ENCODE measurements at places on chromosomes 3 and 15.

DNA sequence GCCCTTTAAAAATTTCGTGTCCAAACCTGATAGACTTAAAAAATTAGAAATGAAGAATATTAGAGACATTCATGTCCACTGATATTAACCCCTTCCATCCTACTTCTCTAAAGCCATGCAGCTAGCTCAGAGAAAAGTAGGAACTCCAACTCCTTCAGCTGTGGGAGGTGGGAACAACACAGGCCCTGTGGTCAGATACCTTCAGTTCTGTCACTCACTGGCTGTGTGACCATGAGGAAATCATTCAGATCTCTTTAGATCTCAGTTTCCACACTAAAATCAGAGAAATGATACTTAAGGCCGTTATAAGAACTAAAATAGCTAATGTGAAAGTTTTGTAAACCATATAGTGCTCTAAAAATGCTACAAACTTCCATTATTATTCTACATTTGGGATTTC is 209.8 kb downstream of the TNIK start:
- no peak for DNase-seq

DNA sequence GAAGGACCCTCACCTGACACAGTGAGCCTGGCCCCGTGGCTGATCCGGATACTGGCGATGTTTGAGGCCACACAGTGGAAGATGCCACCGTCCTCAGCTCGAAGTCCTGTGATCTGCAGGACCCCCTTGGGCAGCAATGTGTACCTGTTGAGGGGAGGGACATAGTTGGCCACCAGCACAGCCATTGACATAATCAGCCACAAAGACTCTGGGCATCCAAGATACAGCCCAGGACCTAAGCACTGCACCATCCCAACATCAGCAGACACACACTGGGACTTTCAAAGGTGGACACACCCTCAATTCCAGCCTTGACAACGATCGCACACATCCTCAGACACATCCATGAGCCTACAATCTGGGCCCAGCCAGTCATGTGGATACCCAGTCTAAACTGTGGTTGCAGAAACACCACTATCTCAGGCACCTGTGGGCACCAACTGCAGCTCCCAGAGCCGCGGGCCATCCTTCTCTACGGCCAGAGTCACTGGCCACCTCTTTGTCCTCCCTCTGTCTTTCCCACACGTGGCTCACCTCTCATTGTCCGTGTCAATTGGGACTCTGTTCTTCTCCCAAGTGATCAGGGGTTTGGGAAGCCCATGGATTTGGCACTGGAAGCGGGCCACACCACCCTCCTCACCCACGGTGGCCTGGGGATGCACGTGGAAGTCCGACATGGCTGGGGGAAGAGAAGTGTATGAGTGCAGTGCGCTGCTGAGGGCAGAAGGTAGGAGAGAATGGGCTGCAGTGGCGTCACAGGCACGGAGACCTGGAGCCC is 31.0 kb downstream of the RNU5B-1 start:
- no peak for DNase-seq

- no peak for DNase-seq
Measured at GRCh38 chr15:92009162-92009561, 155.7 kb downstream of the SLCO3A1 start.

GRCh38 chr3:182258538-182259177 is 534.6 kb upstream of the ATP11B start:
- peak; percentile 5 for DNase-seq

- no peak for DNase-seq
Measured at GRCh38 chr15:68818769-68819494, 1.8 kb downstream of the ANP32A start.

DNA sequence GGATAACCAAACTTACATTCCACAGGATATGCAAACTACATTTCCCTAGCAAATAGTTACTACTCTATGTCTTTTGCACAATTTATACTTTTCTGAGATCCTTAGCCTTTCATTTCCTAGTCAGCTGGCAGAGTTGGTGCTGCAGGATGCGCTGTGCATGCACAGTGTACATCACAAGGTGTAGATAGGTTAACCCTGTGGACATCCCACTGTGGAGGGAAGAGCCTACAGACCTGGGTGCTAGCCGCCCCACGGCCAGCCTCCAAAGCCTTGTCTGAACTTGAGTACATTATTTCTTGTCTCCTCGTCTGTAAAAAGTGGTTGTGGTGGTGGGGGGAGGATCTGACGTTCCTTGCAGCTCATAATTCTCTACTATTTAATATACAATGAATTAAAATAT is 3.5 kb downstream of the TNFSF10 start:
- DNase-seq: no peak

GRCh38 chr15:65327651-65328393 is 23.3 kb downstream of the RNU5B-1 start:
- DNase-seq: no peak

- DNase-seq: no peak
Measured at GRCh38 chr3:120370463-120370862, 21.3 kb upstream of the LRRC58 start.

DNA sequence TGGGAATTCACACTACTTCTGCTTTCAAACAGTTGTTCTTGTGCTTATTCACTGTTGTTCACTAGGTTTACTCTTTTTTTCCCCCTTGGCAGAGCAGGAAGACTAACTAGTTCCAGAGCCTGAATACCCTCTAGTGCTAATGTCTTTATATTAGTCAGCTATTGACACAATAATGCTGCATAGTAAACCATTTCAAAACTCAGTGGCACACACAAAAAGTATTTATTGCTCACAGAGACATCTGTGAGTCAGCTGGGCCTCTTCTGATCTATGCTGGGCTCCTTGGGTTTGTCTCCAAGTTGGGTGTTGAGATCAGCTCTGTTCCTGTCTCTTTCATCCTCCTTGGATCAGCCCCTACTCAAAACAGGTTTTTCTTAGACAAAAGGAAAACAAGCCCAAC is 51.1 kb downstream of the RSRC1 start:
- DNase-seq: peak; percentile 82

DNA sequence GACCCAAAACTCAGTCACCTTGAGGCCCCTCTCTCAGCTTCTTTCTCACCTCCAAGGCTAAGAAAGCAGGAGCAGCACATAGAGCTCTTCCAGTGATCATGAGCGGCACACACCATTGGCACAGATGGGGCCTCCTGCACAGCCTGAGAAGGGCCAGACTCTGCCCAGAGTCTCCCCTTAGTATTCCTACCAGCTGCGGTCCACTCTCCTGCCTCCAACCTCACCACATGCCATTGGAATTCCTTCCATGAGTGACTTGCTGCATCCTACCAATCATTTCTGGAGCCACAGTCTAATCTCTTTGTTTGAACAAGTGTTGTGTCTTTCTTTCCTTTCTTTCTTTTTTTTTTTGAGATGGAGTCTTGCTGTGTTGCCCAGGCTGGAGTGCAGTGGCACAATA is 39.3 kb downstream of the CDCP1 start:
- no peak for DNase-seq

DNA sequence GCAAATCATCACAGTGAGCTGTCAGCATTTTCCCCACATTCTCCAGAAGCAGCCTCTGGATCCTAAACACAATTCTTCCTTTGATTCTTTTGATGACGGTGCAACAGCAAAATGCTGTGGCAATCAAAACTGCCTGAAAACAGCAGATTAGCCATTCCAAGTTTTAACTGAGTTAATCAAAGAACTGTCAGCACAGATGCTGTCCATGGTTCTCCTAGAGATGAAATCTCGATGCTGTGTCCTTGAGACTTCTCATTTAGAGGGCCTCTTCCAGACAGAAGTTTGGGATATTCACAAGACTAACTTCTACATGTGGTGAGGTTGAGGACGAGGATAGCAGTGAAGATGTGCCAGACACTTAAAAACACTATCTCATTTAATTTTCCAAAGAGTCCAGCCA is 50.4 kb upstream of the GYG1 start:
- no peak for DNase-seq

DNA sequence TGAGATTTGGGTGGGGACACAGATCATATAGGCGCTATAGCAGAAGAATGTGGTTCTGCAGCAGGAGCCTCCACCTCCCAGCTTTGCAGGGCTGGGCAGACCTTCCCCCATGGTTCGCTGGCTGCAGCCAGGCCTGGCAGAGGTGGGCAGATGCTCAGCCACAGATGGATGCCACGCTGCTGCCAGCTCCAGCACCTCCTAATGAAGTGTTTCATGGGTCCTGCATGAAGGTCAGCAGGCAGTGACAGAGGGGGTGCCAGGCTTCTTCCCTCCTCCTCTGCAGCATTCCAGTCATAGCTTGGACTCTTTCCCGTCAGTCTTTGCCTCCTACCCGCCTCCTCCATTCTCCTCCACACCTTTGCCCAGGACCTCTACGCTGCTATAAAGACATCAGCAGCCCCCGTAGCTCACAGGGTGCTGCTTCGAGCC is 85.9 kb downstream of the SLCO3A1 start:
- no peak for DNase-seq

- no peak for DNase-seq
Measured at GRCh38 chr3:134302674-134303073, 52.0 kb upstream of the RYK start.

DNA sequence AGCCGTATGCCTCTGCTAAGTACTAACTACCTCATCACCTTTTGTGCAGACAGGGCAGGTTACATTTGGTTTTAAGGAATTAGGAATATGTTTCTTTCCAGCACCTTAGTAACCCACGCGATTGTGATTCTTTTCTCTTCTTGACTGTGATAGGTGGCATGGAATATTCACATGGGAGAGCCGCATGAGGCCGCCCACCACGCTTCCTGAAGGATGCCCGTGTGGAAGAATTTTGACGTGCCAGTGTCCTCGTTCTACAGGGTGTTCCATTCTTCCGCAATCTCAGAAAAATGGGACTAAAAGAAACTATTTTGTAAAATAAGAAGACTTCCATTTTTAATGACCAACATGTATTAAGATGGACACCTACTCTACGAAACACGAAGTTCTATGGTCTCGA is 16.3 kb downstream of the B3GNT5 start:
- no peak for DNase-seq

- DNase-seq: no peak
Measured at GRCh38 chr3:197139586-197139985, 110.0 kb upstream of the MELTF start.

GRCh38 chr3:50606596-50606995 is 5.0 kb downstream of the CISH start:
- DNase-seq: no peak

- DNase-seq: no peak
Measured at GRCh38 chr15:29104566-29104880, 165.1 kb downstream of the NSMCE3 start.

DNA sequence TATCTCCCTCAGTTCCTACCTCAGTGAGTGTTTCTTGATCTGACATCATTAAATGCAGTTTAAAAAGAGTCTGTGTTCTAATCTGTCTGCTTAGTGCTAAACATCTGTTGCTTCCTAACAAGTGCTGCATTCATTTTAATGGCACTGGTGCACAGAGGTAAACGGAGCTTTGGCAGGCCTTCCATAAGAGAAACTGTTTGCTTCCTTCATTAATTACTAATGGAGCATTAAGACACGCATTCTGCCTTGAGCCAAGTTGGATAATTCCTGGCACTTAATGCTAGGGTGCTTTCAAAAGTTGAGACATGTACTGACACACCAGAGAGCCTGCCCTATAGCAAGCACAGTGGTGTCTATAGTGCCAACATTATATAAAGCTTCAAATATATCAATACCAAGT is 34.7 kb downstream of the SCG5 start:
- no peak for DNase-seq

GRCh38 chr3:148092624-148093347 is 604.9 kb upstream of the AGTR1 start:
- DNase-seq: no peak

DNA sequence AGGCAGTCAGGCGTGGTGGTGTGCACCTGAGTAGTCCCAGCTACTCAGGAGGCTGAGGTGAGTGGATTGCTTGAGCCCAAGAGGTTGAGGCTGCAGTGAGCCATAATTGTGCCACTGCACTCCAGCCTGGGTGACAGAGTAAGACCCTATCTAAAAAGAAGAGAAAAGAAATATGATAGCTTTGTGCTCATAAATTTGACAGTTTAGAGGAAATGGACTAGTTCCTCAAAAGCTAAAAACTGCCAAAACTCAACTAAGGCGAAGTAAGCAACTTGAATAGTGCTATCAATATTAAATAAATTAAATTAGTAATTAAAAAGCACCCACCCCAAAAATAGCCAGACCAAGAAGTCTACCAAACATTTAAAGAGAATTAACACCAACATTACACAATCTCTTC is 24.5 kb upstream of the SLC15A2 start:
- no peak for DNase-seq

- DNase-seq: no peak
Measured at GRCh38 chr15:85543741-85544155, 163.3 kb downstream of the AKAP13 start.

GRCh38 chr3:156472684-156473083 is 82.2 kb downstream of the SSR3 start:
- no peak for DNase-seq

- no peak for DNase-seq
Measured at GRCh38 chr3:46907271-46907670, 29.8 kb downstream of the PTH1R start.

- peak; percentile 60 for DNase-seq
Measured at GRCh38 chr15:39852250-39852649, 67.8 kb downstream of the GPR176 start.

GRCh38 chr3:196995027-196995426 is 26.4 kb upstream of the PIGZ start:
- no peak for DNase-seq

GRCh38 chr3:159763602-159764489 is 224.8 kb upstream of the IL12A start:
- DNase-seq: no peak

DNA sequence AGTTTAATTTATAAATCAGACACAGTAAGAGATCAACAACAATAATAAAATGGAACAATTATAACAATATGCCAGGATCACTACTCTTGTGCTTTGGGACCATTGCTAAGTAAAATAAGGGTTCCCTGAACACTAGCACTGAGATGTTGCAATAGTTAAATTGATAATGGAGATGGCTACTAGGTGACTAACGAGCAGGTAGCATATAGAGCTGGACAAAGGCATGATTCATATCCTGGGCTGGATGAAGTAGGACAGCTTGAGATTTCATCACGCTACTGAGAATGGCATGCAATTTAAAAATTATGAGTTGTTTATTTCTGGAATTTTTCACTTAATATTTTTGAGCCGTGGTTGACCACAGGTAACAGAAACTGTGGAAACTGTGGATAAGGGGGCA is 20.7 kb upstream of the MYZAP start:
- no peak for DNase-seq

DNA sequence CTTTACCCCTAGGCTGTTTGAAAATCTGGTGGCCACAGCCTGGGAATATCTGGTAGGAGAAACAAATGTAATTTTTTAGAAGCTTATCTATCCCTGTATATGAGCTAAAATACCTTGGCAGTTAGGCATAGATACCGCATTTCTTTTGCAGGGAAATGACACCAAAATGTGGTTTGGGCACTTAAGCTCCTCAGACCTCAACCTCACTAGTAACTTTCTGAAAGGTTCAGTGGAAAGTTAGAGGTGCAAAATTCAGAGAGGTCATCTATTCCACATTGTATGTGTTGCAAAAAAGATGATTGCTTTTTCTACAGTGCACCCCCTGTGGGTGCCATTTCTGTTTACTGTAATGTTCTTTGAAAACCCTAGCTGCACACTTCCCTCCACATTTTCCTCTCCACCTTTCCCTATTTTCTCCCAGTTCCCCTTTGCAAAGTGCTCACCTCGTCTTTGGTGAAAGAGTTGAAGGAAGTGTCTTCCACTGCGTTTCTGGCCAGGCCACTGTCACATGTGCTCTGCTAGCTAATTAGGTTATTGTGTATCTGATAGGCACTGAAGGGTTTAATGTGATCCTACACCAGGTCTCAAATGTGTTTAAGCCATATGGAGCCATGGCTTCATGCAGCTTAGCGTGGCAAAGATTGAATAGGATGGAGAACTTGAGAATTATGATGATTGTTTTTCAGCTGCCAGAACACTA is 1.3 kb downstream of the SACM1L start:
- DNase-seq: no peak

- DNase-seq: no peak
Measured at GRCh38 chr3:54134713-54135112, 12.4 kb downstream of the CACNA2D3 start.
